ENCODE measurements at places on chromosomes 2 and 18. TPM values are rescaled to one million over a fixed set of nuclear protein-coding genes. Genes with fewer than 3 reads are reported as not detected.

TRIM54 gene
- polyA plus RNA-seq, result 0.77 TPM

MALL gene
- polyA plus RNA-seq, result 2.7 TPM

RGPD8 gene
- 1.3 TPM for polyA plus RNA-seq

ASTL gene
- 0.24 TPM for polyA plus RNA-seq

ADD2 gene
- 1.8 TPM for polyA plus RNA-seq

TUBB8B gene
- polyA plus RNA-seq, result not detected

SPRED2 gene
- polyA plus RNA-seq, result 3.5 TPM

UGT1A10 gene
- polyA plus RNA-seq, result 0.03 TPM

PARD6G gene
- polyA plus RNA-seq, result 0.51 TPM

FAHD2B gene
- polyA plus RNA-seq, result 8.6 TPM

MATN3 gene
- polyA plus RNA-seq, result 0.16 TPM

IL18RAP gene
- 1.5 TPM for polyA plus RNA-seq

NEB gene
- polyA plus RNA-seq, result 3.2 TPM

Measured in spleen (tissue), 13 donors.